ENCODE measurements at places on chromosomes 5 and 9.

DNA sequence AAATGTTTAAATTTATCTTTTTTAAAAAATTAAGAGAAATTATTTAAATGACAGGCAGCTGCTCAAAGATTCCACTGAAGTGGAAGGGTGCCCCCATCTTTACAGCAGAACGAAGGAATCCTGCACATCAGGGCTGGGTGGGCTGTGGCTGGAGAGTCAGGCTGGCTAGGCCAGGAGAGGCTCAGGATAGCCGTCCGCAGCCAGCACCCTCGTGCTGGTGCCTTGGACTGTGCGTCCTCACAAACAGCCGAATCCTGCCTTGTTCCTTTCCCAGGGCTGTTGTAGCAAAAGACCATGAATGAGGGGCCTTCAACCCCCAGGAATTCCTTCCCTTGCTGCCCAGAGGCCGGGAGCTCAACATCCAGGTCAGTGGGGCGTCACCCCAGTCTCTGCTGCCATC, 64.6 kb upstream of the FCN1 start:
- DNase-seq, result no peak

- no peak for DNase-seq
Observed at GRCh38 chr9:76882686-76883085, 23.2 kb downstream of the PRUNE2 start.

DNA sequence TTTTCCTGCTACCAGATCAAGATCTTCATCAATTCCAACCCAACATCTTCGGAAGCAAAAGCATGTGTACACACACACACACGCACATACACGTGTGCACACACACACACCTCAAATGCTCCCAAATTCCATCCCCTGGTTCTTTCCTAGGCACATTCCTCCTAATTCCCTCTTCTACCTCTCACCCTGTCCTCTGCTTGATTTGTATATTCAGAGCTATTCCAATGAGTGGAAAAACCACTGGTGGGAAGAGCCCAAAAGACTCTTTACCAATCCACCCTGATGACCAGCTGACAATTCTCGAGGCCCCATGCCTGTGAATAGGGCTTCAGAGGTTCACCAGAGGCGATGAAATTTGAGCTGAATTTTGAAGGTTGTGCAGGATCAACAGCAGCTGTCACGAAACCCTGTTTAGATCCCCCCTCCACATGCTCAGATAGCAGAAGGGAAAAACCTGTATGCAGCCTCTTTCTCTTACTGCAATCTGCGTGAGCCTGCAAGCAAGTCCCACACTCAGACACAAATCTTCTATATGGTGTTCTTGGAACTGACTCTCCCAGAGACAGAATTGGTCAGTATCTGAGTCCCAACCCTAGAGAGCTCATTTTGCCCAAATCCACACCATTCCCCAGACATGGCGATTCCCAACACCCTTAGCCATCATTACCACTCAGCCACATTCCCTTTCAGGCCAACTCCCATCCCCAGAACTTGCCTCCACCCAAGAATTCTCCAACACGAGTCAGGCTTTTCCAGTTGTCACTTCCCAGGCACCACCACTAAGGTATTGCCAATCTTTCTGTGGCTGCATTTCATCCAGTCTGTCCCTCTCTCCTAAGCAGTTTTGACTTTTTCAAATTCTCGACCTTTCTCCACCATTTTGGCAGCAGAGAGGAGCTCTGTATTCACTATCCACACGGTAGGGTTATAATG, 4.3 kb upstream of the TRIO start:
- DNase-seq, result no peak

DNA sequence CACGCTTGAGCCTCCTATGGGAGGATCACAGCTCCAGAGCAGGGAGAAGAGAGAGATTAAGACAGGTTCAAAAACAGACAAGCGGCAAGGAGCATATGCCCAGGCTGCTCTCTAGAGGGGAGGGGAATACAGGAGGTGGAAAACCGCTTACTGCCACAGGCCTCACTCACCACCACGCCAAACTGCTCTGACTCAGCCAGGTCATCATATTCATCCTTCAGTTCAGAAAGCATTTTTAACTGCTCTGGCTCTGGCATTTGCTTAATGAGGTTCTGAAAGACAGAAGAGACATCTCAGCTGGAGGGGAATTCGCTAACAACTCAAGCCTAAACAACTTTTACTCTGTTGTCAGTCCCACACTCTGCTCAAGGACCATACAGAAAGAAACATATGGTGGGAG, 40.1 kb downstream of the PCDHGC5 start:
- no peak for DNase-seq

GRCh38 chr5:92332039-92332438, 948.9 kb upstream of the ARRDC3 start:
- DNase-seq, result peak; percentile 6

DNA sequence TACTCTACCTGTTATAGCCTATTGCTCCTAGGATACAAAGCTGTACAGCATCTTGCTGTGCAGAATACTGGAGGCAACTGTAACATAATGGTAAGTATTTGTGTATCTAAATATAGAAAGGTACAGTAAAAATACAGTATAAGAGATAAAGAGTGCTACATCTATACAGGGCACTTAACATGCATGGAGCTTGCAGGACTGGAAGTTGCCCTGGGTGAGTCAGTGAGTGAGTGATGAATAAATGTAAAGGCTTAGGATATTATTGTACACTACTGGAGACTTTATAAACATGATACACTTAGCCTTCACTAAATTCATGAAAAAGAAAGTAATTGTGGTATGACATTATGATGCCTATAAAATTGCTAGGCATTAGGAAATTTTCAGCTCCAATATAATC, 65.5 kb upstream of the OSMR start:
- DNase-seq, result no peak

GRCh38 chr9:131546336-131547084, 1.2 kb downstream of the PRRT1B start:
- no peak for DNase-seq

- DNase-seq, result peak; percentile 47
Observed at GRCh38 chr9:93827545-93828330, 127.4 kb downstream of the BARX1 start.

DNA sequence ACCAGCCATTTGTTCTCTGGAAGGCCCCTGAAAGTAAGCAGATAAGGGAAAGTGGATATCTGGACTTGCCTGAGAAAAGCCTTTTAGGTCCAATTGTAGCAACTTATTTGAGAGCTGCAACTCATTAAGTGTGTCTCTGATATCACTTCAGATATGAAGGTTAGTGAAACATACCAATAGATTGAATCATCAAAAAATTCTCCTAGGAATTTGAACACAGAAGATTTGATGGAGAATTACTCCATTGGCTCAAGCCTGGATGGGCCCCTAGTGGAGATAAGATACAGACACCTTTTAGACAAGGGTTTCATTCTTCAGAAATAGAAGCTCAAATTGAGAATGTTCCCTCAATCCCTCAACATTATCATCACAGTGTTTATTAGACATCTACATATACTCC, 356.7 kb downstream of the NDUFS4 start:
- no peak for DNase-seq

- DNase-seq, result peak; percentile 65
Observed at GRCh38 chr5:60248901-60249300, 355.4 kb upstream of the PDE4D start.

DNA sequence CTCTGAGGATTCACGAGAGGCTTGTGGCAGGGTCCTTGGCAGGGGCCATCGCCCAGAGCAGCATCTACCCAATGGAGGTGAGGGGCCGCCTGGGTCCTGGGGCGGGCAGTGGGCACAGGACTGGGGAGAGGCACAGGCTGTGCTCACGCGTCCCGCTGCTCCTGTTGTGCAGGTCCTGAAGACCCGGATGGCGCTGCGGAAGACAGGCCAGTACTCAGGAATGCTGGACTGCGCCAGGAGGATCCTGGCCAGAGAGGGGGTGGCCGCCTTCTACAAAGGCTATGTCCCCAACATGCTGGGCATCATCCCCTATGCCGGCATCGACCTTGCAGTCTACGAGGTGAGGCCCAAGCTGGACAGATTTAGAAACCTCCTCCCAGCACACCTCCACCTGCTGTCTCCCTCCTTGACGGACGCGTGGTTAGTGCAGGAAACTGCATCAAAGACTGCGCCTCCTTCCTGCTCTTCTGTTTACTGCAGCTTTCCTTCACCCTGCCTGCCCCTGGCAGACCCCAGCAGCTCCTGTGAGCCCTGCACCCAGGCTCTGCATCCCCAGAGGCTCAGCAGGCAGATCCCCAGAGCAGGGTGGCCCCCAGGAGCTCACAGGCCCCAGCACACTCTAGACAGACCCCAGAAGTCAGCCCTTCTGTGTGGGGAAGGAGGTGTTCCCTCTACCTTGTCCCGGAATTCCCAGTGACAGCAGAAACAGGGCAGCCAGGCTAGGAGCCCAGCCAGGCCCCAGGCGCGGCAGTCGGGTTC, 21.2 kb downstream of the PTGES2 start:
- DNase-seq, result no peak

DNA sequence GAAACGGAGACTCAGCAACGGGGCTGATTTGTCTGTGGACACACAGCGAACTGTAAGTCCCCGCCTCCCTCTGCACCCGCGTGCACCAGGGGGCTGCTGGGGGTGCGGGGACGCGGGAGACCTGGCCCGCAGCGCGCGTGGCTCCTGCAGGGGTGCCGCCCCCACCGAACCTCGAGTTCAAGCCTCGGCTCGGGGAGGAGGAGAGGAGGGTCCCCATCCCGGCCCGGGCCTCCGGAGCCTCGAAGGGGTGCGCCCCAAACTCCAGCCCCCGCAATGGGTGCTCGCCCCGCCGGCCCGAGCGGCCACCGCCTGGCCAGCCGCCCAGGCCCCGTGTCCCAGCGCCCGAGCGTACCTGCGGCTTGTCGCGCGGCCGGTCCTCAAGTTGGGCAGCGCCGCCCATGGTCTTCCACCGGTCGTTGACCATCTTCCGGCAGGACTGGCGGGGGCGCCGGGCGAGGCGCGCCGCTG, 829 bp downstream of the FIBCD1 start:
- no peak for DNase-seq

GRCh38 chr5:139342423-139342723, 719 bp downstream of the PAIP2 start:
- no peak for DNase-seq

GRCh38 chr9:120895951-120896350, 19.0 kb upstream of the PHF19 start:
- DNase-seq, result no peak

DNA sequence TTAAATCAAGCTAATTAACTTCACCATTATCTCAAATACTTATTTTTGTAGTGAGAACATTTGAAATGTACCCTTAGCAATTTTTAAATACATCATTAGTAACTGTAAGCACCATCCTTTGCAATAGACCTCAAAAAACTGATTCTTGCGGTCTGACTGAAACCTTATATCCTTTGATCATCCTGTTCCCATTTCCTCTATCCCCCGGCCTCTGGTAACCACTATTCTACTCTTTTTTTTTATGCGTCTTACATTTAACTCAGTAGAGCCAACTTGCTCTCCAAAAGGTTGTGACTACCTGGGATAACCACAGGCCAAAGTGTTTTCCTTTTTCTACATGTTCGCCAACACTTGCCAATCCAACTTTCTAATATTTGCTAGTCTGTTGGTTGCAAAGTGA, 106.1 kb downstream of the IRX1 start:
- no peak for DNase-seq

DNA sequence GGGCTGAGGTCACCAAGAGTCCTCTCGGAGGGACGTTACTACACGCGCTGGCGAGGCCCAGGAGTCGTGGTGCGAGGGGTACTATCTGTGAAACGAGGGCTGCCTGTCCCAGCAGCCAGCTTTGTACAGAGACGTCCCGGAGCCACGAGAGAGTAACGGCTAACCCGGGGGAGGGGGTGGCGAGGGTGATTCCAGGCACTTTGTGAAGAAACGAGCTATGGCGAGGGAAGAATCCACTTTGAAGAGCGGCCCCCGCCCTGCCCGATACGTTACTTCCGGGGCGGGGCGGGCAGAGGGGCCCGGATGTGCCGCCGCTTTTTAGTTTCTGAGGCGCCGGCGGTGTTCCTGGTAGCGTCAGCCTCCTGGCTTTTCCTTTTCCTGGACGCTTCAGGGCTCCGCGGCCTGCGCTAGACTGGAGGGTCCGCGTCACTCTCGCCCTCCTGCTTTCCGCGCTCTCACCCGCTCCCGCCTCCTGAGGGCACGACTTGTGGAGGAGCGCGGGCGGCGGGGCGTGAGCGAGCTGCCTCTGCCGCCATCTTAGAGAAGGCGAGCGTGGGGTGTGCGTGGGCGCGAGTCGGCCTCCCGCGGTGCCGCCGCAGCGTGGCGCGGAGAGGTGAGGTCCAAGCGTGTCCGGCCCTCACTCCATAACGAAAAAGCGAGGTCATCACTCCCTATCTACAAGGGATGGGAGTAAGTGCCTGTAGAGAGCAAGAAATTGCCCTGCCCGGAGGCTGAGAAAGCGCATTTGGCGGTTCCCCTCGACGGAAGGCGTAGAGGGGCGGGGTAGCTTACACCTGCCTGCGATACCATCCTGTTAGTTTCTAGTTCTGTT, 580 bp upstream of the RFX3 start:
- peak; percentile 92 for DNase-seq

- DNase-seq, result no peak
Observed at GRCh38 chr9:87888501-87888900, 5.8 kb downstream of the SPATA31E1 start.

DNA sequence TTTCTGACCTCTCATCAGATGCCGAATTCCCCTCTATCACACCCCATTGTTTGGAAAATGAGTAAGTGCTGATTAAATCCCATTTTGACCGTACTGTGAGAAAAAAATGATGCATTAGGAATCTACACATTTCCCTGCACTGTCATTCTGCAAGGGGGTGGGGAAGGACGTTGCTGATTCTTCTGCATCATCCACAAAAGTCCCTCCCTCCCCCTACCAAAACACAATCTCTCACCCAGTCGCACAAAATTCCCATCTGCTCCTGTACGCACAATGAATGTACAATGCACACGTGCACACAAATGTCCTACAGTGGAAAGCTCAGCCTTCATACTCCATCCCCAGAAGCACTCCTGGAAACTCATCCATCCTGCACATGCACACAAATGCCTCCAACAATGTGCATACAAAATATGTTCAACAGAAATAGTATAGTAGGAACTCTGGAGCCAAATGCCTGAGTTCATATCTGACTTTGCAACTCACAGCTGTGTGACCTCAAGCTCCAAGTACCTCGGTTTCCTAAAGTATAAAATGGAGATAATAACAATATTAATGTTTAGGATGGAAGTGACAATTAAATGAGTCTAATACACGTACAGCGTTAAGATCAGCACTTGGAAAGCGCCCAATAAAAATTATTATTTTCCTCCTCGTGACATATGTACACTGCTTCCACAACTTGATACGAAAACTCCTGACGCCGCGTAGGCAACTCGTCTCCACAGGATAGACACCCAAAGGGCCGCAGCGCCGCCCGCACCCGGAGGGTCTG, 809 bp downstream of the TNIP1 start:
- DNase-seq, result peak; percentile 47

- DNase-seq, result no peak
Observed at GRCh38 chr5:158080112-158080511, 221.2 kb upstream of the CLINT1 start.

DNA sequence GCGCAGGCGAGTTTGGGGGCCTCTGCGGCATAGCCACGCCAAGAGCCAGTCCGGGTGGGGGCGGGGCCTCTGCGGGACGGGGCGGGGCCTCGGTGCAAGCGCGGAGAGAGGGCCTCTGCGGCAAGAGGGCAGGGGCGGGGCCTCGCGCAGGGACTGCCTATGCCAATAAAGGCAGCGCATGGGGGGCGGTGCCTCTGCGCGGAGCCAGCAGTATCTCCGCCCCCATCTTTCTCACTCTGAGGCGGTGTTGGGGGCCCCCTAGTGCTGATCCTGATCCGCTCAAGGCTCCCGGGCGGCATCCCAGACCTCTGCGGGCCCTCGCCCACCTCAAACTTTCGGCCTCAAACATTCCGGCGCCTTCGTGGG, 9.2 kb upstream of the GPRIN1 start:
- peak; percentile 36 for DNase-seq

GRCh38 chr9:90288275-90288639, 354.4 kb downstream of the DIRAS2 start:
- no peak for DNase-seq

- no peak for DNase-seq
Observed at GRCh38 chr5:523441-524222, 617 bp downstream of the SLC9A3 start.

Measured in suppressor macrophage (primary cell).